CD4-positive, alpha-beta T cell treated with Interleukin-17A for 4 hours (primary cell): ENCODE measurements at places on chromosomes 3 and 15.
A peak's percentile ranks its signal among the peaks of the same experiment; 100 is the strongest.

DNA sequence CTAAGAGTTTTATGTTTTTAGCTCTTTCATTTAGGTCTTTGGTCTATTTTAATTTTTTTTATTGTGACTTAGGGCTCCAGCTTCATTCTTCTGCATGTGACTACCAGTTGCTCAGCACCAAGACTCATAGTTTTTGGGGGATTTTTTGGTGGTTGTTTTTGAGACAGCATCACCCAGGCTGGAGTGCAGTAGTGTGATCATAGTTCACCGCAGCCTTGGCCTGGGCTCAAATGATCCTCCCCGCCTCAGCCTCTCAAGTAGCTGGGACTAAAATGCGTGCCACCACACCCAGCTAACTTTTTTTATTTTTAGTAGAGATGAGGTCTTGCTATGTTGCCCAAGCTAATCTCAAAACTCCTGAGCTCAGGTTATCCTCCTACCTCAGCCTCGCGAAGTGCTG lies 19.4 kb downstream of the CDV3 start:
- DNase-seq: no peak

- no peak for DNase-seq
Observed at GRCh38 chr15:63623232-63623969, 26.2 kb downstream of the FBXL22 start.

- DNase-seq: no peak
Observed at GRCh38 chr3:136109499-136109898, 86.6 kb downstream of the MSL2 start.

DNA sequence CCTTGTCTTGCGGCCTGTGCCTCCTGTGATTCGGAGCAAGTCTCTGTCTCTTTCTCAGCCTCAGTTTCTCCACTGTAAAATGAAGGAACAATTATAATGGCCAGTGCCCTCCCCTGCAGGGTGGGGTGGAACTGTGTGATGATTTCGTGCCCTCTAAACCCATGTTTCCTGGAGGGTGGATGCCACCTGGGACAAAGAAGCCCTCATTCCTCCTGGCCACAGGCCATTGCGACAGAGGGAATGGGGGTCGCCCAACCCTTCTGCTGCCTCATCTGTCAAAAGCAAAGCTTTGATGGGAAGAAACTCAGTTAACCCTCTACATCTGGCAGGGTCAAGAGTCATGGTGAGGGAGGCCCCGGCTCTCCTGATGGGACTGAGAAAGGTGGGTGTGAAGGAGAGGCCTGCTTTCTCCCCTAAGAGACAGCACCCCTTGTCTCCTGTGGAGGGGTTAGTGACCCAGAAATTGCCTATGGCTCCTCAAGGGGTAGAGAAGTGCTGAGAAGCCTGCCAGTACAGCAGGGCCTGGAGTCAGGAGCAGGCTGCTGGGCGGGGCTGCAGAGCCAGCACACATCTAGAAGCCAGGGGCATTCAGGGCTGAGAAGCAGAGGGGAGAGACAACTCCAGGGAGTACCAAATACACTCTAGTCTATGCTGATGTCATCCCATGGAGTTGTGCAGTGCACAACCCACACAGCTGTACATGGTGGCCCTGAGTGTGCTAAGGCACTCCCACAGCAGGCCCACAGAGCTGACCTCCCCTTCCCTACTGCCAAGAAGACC lies 61.0 kb downstream of the PLXNA1 start:
- no peak for DNase-seq

- no peak for DNase-seq
Observed at GRCh38 chr3:60877188-60877587, 374.1 kb downstream of the FHIT start.

- peak; percentile 4 for DNase-seq
Observed at GRCh38 chr3:79052054-79052681, 715.6 kb downstream of the ROBO1 start.

DNA sequence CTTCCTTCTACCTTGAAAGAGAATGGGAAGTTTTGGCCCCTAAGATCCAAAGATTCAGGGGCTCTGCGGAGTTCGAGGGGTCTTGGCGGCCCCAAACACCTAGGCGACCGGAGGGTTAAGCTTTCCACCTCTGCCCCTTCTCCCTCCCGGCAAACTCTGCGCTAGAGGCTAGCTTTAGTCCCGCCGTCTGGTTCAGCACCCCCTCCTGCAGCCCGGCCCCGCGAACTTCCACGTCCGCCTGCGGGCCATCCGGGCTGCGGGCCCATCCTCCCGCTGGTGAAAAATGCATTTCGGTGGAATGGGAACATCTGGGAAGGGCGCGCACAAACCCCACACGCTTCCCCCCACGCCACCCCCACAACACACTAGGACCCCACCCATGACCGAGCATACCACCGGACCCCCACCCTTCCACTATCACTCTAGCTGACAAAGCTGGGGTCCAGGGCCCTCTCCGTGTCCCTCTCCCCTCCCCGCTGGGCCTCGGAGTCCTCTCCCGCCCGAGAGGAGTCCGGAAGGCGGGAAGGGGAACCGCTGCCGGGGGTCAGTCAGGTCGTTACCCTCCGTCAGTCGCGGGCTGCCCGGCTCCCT lies 1.0 kb downstream of the SHOX2 start:
- no peak for DNase-seq

GRCh38 chr15:28963711-28964081 lies 77.9 kb downstream of the APBA2 start:
- DNase-seq: no peak

- DNase-seq: no peak
Observed at GRCh38 chr3:83092521-83093221, 1331.2 kb upstream of the GBE1 start.

- no peak for DNase-seq
Observed at GRCh38 chr3:59810606-59811005, 760.8 kb upstream of the CFAP20DC start.

- no peak for DNase-seq
Observed at GRCh38 chr3:168088106-168088720, 7.5 kb downstream of the GOLIM4 start.

- peak; percentile 84 for DNase-seq
Observed at GRCh38 chr15:88627463-88627862, 6.3 kb downstream of the AEN start.

DNA sequence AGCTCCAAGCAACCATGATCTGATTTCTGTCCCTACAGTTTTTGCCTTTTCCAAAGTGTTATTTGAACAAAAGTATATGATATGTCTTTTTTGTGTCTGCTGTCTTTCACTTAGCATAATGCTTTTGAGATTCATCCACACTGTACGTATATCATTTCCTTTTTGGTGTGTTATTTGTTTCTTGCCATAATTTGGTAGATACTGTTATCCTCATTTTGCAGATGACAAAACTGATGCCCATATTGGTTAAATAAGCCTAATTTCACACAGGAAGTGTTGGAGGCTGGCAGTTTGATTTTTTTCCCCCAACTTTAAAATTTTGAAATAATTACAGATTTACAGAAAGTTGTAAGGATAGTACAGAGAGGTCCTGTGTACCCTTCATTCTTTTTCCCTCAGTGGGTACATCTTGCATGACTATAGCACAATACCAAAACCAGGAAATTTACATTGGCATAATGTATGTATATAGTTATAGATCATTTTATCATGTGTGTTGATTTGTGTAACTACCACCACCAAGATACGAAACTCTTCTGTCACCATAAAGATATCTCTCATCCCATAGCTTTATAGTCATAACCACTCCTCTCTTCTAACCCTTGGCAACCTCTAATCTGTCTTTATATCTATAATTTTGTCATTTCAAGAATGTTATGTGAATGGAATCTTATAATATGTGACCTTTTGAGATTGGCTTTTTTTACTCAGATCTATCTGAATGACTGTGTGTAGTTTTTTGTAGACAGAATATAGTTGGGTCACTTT lies 55.6 kb downstream of the RASA2 start:
- DNase-seq: no peak

- DNase-seq: no peak
Observed at GRCh38 chr15:63524316-63525015, 20.1 kb downstream of the USP3 start.

DNA sequence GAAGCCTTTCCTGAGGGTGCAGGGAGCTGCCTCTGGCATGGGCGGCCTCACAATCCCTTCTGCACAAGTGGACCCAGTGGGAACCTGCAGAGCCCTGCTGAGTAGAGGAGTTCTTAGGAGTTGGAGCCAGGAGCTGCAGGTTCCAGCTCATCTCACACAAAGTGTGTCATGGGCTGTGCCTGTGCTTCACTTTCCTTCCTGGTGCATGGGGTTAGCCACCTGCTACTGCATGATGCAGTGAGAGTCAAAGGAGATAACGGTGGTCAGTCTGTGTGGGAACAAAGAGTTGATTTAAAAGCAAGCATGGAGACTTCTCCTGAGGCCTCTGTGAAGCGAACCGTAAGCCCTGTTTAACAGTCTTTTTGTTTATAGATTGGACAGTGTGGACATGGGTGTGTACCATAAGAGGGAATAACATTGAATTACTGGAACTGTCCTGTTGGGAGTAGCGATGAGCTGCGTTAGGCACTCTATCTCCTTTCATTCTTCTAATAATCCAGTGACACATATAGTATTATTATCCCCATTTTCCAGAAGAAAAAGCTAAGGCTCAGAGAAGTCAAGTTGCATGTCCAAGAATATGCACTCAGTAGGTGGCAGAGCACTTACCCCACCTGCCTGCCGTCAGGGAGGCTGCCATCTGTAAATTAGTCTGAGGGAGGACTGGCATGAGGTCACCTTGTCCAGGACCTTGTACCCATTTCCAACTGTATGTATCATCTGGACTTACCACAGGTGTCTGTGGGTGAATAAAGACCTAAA lies 68.7 kb upstream of the PRR23C start:
- no peak for DNase-seq
